Activated CD4-positive, alpha-beta T cell treated with anti-CD3 and anti-CD28 coated beads, Interleukin-2, amount 50 U/mL, for 16 hours (primary cell): ENCODE measurements at places on chromosomes 2 and 18.

DNA sequence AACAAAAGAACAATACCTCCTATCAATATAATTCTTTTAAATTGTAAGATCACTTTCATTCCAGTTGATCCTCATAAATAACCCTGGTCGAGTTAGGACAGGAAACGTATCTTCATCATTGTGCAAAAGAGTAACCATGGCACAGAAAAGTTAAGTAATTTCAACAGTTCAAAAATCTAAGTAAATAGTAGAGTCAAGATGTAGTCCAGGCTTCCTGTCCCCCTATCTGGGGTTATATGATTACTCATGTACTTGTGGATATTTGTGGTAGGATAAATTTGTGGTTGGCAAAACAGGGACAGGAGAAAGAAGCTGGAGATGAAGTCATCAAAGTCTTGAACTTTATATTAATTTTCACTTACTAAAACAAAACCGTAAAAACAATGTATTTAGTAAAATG is 772.6 kb downstream of the TSN start:
- no peak for DNase-seq

DNA sequence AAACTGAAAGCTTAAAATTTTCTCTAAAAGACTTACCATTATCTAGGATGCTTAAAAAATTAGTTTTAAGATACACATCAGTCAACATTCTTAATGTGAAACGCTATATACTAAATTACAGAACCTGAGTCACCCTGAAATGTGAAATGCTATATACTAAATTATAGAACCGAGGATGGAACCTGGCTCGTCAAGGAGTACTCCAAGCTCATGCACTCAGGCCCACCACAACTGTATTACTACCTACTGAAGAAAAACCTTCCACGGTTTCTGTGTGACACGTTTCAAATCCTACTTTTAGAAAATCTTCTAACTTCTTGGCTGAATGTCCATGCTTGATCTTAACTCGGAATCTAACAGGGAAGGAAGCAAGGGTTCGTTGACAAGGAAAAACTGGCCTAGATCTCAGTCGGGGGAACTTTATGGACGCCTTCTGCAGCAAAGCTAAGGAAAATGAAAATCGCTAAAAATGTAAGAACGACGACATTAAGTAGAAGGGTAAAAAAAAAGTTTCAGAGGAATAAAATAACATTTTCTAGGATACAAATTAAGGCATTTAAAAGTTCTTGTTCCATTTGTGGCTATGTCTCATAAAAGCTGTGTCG is 1.4 kb downstream of the PRKD3 start:
- DNase-seq, result no peak

DNA sequence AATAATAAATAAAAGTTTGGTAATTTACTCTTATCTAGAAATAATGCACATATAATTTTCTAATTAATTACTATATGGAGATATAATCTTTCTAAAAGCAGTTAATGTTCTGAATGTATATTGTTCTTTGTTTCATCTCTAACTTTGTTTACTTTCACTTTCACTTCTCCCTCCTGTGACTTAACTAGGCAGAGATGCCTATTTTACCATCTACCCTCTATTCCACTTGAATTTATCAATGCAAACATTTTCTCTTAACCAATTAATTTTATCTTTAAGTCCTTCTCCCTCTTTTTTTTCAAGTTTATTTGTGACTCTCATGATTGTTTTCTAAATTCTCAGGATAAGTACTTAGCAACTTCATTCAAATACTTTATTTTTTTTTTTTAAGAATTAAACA is 55.1 kb upstream of the IL1RL1 start:
- DNase-seq, result no peak

DNA sequence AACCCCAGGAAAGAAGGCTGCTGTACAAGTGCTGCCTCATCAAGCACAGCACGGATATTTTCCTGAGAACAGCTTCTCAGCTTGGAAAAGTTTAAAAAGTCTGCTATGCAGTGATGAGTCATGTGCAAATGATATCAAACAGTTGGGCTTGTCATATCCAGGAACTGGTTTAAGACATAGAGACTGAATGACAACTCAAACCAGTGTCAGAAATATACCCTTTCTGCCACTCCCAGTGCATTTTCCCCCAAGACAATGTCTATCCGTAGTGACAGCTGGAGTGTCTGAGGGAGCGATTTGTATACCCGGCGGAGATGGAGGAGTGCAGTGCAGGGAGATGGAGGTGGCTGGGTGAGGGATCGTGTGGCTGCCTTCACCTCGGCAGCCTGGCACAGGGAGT is 28.2 kb downstream of the SOX11 start:
- no peak for DNase-seq

- DNase-seq, result no peak
These were observed 14.0 kb downstream of the TMEM127 start for GRCh38 chr2:96251721-96252292.

GRCh38 chr18:3710712-3711301 is 260.8 kb downstream of the TGIF1 start:
- no peak for DNase-seq

DNA sequence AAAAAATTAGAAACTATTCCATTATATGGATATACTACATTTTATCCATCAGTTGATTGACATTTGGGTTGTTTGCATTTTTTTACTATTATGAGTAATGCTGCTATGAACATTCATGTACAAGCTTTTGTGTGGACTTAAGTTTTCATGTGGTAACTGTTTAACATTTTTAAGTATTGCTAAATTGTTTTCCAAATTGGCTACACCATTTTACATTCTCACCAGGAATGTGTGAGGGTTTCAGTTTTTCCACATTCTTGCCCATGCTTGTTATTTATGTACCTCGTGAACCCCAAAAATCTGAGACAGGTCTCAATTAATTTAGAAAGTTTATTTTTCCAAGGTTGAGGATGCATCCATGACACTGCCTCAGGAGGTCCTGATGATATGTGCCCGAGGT is 3.1 kb upstream of the TXNL4A start:
- no peak for DNase-seq

- DNase-seq, result no peak
These were observed 55.6 kb downstream of the GREB1 start for GRCh38 chr2:11589316-11589940.

DNA sequence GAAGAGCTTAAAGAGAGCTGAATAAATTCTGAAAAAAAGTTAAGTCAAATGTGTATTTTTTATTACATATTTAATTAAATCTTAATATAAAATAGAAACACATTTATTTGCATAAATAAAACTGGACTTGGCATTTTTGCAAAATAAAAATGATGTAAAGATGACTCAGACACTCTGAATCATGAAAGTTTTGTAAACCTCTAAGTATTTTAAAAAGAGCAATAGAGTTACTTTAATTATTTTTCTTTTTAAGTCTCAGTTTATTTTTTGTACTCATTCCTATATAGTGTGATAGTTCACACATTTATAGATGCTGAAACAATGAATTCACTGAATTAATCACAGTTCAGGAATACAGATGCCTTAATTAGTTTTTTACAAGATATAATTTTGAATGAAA is 109.9 kb upstream of the DTNA start:
- no peak for DNase-seq

GRCh38 chr18:79613186-79613931 is 66.2 kb upstream of the CTDP1 start:
- DNase-seq, result no peak

GRCh38 chr2:236042087-236042486 is 126.1 kb downstream of the GBX2 start:
- no peak for DNase-seq

DNA sequence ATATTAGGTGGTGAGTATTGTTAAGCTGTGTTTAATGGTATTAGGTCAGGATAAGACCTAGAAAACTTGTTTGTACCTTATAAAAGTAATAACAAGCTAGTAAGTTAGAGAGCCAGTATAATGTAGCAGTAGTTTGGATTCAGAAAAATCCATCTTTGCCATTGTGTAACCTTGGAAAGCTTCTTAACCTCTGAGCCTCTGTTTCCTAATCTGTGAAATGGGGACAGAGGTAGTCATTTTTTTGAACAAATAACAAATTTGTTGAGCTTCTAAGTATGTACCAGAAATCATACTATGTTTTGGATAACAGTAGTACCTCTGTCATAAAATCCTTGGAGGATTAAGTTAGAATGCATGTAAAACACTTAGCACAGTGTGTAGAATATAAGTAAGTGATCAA is 12.5 kb downstream of the GLS start:
- no peak for DNase-seq

DNA sequence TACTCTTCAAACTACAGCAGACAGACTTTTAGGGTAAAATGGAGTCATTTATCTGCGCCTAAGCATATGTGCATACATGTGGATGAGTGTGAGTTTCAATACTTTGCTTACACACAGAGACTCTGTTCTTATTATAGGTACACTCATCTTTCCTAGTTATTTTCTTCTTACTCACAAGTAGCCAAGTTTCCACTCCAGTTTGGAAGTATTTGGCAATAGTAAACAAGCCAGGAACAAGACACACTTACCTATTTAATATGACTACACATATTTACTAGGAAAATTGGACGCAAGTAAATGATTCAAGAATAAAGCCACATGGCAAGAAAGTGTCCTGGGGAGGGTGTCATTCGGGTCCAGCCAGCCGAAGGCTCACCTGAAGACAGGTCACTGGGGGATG is 414.3 kb downstream of the FBXO15 start:
- no peak for DNase-seq

GRCh38 chr2:97907369-97908100 is 88.2 kb downstream of the TMEM131 start:
- DNase-seq, result no peak

- DNase-seq, result no peak
These were observed 170.6 kb upstream of the SPHKAP start for GRCh38 chr2:228352048-228352447.

- no peak for DNase-seq
These were observed 53.1 kb downstream of the EHD3 start for GRCh38 chr2:31286961-31287550.
